Spleen (tissue), 13 donors: ENCODE measurements at places on chromosomes 13 and 19. TPM values are rescaled to one million over a fixed set of nuclear protein-coding genes. Genes with fewer than 3 reads are reported as not detected.

The GPR183 gene
- 29.1 TPM for total RNA-seq

The RNF225 gene
- total RNA-seq, result not detected

The SMAD9 gene
- 1.4 TPM for total RNA-seq

The BEST2 gene
- not detected for total RNA-seq

- DNase-seq, result no peak
Observed at GRCh38 chr19:5246554-5247155, 94.0 kb downstream of the PTPRS start.

GRCh38 chr19:4316956-4317355 lies 12.6 kb downstream of the FSD1 start:
- DNase-seq, result no peak
